SJCRH30 (cell line): ENCODE measurements at places on chromosomes 16 and 17. TPM values are rescaled to one million over a fixed set of nuclear protein-coding genes. Genes with fewer than 3 reads are reported as not detected.

The G6PC1 gene
- total RNA-seq, result not detected in 2 replicates

DNA sequence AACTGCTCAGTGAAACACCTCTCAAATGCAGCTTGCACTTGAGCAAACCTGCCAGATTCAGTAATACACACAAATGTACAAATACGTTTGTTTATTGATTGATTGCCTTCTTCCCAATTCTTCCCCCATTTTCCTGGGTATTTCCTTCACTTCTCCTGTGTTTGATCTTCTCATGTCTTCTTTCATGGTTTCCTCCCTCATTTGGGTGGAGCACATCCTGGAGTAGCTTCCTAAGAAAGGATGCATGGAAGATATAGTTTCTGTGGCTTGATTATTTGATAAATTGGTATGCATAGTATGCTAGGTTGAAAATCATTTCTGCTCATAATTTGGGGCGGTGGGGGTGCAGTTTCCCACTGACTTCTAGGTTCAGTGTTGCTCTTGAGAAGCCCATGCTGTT, 28.8 kb downstream of the JPH3 start:
- no peaks in the 10 kb centered on the region for H3K36me3 ChIP-seq
- H3K27ac ChIP-seq, result no peak overlapping the region
- peaks cover 3% of the 10 kb centered on the region; the same call in 1 of the 2 replicates for H3K4me1 ChIP-seq
- DNase-seq, result no peak

- DNase-seq, result peak; percentile 64
- no peaks in the 10 kb centered on the region for H3K27me3 ChIP-seq
- no peaks in the 10 kb centered on the region for H3K36me3 ChIP-seq
- H3K4me1 ChIP-seq, result peaks cover 3% of the 10 kb centered on the region; the same call in 1 of the 2 replicates
- peak overlapping the region; percentile 55 for H3K27ac ChIP-seq
Measured at GRCh38 chr17:33436321-33436720, 143.2 kb upstream of the ASIC2 start.

DNA sequence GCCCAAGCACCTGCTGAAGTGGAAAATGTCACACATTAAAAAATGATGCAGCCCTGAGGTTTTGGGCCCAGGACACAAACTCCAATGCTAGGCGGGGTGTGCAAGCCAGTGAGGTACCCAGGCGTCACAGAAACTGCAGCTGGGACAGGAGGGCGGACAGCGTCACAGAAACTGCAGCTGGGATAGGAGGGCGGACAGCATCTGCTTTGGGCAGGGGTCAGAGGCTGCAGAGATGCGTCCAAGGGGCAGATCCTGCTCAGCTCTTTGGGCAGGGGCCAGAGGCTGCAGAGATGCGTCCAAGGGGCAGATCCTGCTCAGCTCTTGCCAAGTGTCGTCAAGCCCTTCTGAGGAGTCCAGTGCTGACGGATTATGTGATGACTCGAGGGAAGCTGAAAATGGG, 43.9 kb upstream of the RCVRN start:
- H3K4me1 ChIP-seq, result no peaks in the 10 kb centered on the region
- no peak for DNase-seq
- H3K36me3 ChIP-seq, result no peaks in the 10 kb centered on the region
- H3K27ac ChIP-seq, result no peak overlapping the region

- no peak for DNase-seq
- no peak overlapping the region for H3K4me3 ChIP-seq
- H3K36me3 ChIP-seq, result peaks cover 31% of the 10 kb centered on the region
- peaks cover 21% of the 10 kb centered on the region for H3K4me1 ChIP-seq
Measured at GRCh38 chr16:89693931-89694783, 7.3 kb downstream of the SPATA2L start.
